Right renal pelvis (tissue), 4 donors: ENCODE measurements at places on chromosomes 3 and 15. TPM values are rescaled to one million over a fixed set of nuclear protein-coding genes. Genes with fewer than 3 reads are reported as not detected.

Gene IQCB1
- 37.6 TPM for polyA plus RNA-seq

Gene CHL1
- polyA plus RNA-seq = 13.1 TPM

Gene MEX3B
- 18.9 TPM for polyA plus RNA-seq

Gene WHAMM
- 11.0 TPM for polyA plus RNA-seq

Gene ZNF385D
- polyA plus RNA-seq = 20.1 TPM

Gene DUOX1
- polyA plus RNA-seq = 2.9 TPM

Gene TNFAIP8L3
- polyA plus RNA-seq = 1.6 TPM

Gene PTPRG
- 76.3 TPM for polyA plus RNA-seq
